Spleen (tissue), 13 donors: ENCODE measurements at places on chromosomes 12 and 14.

DNA sequence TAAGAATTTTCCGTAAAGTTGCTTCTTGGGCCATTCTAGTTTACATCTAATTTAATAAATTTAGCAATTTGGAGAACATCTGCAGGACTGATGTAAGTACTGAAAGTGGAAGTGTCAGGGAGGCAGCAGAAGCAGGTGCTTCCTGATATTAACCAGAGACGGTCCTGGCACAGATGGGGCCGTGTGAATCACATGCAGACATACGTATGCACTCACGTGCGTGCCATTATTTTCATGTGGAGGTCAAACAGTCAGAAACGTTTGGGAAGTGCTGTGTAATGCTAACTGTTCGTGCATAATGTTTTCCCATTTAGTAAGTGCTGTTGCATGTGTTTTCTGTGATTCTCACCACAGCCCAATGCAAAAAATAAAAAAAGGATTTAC, 87.8 kb upstream of the DYNC1H1 start:
- peak; percentile 92 for DNase-seq

DNA sequence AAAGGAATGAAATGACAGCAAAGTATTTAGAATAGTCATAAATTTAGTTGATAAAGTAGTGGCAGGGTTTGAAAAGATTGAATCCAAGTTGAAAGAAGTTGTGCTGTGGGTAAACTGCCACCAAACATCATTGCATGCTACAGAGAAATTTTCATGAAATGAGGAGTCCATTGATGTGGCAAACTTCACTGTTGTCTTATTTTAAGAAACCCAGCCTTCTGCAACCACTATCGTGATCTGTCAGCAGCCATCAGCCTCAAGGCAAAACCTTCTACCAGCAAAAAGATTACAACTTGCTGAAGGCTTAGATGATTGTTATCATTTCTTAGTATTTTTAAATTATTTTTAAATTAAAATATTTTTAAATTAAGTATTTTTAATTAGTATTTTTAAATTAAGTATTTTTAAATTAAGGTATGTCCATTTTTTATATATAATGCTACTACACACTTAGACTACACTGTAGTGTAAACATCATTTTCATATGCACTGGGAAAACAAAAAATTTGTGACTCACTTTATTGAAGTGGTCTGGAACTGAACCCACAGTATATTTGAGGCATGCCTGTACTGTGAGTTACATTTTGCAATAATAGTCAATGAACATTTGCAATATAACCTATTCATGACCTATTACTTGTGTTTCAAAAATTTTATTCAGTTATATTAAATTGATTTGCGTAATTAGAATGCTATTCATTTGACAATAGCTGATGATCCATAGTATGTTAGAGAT, 67.2 kb upstream of the SYT1 start:
- no peak for DNase-seq

GRCh38 chr12:122099280-122099749, 20.8 kb downstream of the MLXIP start:
- DNase-seq: no peak

DNA sequence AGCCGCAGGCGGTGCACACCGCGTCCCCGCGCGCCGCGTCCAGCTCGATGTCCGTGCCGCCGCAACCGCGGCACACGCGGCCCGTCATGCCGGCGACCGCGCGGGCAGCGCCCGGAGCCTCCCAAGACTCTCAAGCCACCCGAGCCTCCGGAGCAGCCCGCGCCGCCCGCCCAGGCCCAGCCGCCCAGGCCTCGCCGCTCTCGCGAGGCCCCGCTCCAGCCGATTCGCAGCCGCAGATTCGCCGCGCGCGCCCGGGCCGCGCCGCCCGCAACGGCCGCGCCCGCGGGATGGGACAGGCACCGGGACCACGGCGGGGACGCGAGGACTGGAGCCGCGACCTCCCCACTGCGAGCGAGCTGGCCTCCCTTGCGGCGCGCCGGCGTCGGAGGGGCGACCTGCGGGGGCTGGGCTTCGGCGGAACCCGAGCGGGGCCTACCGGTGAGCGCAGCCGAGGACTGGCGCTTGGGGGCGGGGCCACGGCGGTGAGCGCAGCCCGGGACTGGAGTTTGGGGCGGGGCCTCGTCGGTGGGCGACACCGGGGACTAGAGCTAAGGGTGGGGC, at the start of gene BRF1:
BRF1 (minus strand) TSS at position 460 of the 561 bp plus-strand sequence; CDS start at position 88, 372 bp downstream.
- DNase-seq: peak; percentile 99

- peak; percentile 88 for DNase-seq
Measured at GRCh38 chr12:54201001-54201794, 12.4 kb upstream of the SMUG1 start.

DNA sequence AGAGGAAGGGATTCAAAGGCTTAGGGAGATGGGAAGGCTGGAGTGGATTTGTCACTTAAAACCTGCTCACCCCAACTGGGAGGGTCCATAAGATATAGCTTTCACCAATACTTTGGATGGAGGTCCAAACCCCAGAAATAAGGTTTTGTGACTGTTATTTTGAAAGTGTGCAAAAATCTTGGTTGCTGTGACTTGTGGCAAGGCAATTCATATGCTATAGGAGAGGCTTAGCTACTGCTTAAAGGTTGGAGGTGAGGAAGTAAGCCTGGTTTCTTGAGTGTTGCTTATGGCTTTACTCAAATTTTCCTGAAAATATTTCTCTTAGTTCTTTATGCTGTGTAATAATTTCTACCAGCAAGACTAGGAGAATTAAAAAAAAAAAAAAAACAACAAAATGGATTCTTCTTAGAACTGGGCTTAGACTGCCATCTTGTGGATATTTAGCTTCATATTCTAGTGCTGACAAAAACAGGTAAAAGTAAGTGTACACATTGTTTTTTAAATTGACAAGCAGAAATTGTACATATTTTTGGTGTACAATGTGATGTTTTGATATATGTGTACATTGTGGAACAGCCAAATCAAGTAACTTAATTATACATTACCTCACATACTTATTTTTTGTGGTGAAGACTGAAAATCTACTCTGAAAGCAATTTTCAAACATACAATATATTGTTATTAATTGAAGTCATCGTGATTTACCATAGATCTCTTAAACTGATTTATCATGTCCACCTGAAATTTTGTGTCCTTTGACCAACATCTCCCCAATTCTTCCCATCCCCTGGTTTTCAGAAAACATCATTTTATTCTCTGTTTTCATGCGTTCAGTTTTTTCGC, 23.0 kb downstream of the PDE6H start:
- DNase-seq: no peak

DNA sequence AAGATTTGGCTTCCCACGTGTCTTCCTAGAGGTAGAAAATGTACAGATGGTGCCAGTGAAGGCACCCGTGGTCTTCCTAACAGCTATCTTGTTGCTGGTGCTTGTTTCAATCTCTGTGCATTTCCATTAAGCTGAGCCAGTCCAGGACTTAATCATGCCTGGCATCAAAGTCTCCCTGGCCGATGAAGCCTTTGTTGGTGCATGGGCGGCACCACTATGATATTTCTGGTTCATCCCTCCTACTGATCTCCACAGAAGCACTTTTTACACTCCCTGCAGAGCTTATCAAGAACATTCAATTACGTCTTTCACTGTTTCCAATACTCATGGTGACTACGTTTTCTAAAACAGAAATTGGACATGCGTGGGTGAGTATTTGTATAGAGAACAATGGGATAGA, 128.4 kb downstream of the TTC8 start:
- no peak for DNase-seq

DNA sequence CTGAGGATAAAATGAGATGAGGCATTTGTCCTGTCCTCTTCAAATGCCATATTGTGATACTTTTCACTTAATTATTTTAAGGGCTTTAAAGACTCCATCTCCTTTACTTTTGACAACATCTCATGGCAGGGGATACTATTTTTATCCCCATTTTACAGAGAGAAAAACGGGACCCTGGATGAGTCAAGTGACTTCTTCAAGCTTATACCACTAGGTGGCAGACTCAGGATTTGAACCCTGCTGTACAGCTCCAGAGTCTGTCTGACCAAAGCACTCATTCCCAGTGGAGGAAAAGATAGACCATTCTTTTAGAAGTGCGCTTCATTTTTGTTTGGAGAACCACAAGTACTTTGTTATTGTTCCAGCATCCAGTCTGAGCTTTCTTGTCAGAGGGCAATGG, 1.7 kb upstream of the SMOC1 start:
- DNase-seq: no peak

DNA sequence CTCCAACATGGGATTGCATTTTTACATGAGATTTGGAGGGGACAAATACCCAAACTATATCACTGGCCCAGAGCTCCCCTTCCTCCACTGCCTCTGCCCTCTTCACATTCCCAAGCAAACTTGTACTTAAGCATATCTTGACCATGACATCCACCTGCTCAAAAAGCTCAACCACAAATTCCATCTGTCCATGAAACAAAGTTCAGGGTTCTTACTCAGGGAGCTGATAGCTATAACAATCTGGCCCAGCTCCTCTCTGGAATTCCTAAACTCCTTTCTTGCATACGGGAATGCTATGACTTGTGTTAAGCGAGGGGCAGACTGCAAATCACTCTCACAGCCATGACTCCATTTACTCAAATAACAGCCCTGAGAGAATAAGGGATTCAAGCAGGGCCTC, 152.1 kb downstream of the GALC start:
- DNase-seq: no peak

- no peak for DNase-seq
Measured at GRCh38 chr12:5514545-5514944, 82.6 kb downstream of the NTF3 start.

DNA sequence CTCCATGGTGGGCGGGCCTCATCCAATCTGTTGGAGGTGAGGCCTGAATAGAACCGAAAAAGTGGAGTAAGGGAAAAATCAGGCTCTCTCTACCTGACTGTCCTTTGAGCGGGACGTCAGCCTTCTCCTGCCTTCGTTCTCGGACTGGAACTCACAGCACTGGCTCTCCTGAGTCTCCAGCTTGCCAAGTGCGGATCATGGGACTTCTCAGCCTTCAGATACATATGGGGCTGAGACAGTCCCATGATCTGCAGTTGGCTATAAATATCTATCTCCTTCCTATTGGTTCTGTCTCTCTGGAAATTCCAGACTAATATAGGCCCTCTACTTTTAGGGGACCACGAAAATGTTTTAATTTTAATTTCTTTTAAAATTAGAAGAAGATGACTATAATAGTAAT, 29.7 kb upstream of the PLEK2 start:
- no peak for DNase-seq

DNA sequence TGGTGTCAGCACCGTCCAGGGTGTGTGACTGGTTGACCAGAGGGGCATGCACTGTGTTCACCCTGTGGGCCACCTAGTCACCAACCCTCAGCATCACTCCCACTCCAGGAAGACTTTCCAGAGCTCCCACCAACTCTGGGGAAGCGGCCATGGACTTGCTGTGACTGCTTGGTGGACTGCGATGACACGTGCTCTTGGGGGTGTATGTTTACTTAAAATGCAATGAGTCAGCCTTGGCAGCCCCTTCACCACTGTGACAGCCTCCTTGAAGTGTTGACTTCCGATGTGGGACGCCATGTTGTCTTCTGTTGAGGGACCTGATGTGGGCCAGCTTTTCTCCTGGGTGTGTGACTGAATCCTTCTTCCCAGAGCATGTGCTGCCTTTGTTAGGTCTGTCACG, 151.1 kb upstream of the RTL1 start:
- no peak for DNase-seq

GRCh38 chr12:43098071-43098470, 453.9 kb downstream of the ADAMTS20 start:
- no peak for DNase-seq

GRCh38 chr14:60257865-60258264, 8.8 kb downstream of the PPM1A start:
- DNase-seq: no peak

- DNase-seq: no peak
Measured at GRCh38 chr14:69370061-69370460, 28.0 kb downstream of the ERH start.

DNA sequence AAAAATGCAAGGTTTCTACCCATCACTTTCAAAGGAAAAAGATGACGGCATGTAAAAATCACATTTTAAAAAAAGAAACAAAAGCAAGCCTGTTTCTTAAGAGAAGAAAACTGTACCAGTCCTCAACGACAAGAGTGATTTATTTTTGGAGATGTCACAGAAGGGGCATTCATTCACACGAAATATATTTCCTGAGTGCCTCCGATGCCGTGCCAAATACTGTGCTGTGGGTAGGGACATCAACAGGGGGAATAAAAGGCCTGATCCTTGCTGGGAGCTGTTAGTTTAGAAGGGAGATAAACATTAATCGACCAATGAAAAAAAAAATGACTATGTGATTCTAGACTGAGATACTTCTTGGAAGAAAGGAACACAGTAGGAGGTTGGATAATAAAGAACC, 297.5 kb upstream of the SOX5 start:
- no peak for DNase-seq

- no peak for DNase-seq
Measured at GRCh38 chr12:53234271-53234914, 2.4 kb upstream of the RARG start.

- peak; percentile 80 for DNase-seq
Measured at GRCh38 chr12:131454418-131455217, 256.3 kb upstream of the SFSWAP start.

DNA sequence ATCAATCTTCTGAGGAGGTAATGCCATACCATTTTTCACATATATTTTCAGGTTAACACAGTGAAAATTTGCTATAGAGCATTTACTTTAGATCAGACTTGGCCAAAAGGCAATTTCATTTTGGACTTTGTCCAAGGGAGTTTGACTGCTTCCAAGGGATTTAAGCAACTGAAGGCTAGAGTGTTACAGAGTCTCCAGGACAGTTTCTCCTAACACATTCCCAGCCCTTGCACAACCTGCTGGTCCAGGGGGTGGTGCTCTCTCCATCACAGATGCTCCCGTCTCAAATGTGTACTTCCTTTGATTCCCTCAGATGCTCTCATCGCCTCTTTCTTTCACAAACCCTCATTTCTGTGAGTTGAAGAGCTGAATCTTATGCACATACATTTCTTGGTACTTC, 143.1 kb downstream of the TPH2 start:
- no peak for DNase-seq

DNA sequence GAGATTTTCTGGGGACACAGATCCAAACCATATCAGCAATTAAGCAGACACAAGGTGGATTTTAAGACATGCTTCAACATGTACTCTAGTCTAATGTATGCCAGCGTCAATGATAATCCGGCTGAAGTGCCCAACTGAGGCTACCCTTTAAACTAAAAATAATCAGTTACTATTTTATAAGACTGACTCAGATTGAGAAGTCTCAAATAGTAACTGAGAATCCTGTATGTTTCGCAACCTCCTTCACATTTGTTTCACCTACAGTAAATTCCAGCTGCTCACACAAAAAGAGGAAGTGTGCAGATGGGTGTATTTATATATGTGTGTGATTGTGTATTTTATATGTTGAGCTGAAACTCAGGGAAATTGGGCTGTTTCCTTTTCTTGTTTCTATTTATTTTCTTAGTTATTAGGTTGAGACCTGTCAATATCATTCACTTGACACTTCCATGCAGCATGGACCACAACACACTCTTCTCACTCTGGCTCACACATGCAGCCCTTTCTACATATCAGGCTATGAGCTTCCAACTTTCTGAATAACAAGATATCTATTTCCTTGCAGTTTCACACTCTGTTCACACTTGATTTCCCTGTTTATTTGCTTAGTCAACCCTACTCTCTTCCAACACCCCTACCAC, 1224.9 kb upstream of the TMEM132C start:
- no peak for DNase-seq

- DNase-seq: no peak
Measured at GRCh38 chr14:55450124-55450523, 9.7 kb upstream of the TBPL2 start.
